ENCODE measurements at places on chromosomes 5 and 9. TPM values are rescaled to one million over a fixed set of nuclear protein-coding genes. Genes with fewer than 3 reads are reported as not detected.

- H3K27me3 ChIP-seq, result no peaks in the 10 kb centered on the region
- H3K36me3 ChIP-seq, result no peaks in the 10 kb centered on the region
- H3K4me1 ChIP-seq, result no peaks in the 10 kb centered on the region
- H3K27ac ChIP-seq, result no peak overlapping the region
Measured at GRCh38 chr5:155258161-155258560, 244.6 kb downstream of the KIF4B start.

DNA sequence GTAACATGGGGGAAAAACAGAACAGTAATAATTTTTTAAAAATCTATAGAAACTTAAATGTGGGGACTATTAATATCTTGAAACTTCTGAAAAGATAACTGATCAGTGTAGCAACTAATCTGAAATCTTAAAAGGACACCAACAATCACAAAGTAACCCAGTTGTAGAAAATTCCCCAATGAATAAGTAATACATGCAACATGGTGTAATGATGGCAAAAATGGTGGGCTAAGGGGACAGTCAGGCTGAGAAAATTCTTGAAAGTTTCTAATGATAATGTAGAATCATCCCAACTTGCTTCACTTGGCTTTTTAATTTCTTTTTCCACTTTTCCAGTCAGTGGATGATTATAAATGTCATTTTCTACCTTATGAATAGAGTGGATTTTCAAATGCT lies 5.4 kb downstream of the NFIL3 start:
- peaks cover 2% of the 10 kb centered on the region for H3K27me3 ChIP-seq
- DNase-seq, result no peak
- no peaks in the 10 kb centered on the region for H3K36me3 ChIP-seq
- peak overlapping the region; percentile 74 for H3K4me3 ChIP-seq

GRCh38 chr5:143200781-143201398 lies 202.6 kb downstream of the NR3C1 start:
- no peaks in the 10 kb centered on the region for H3K4me1 ChIP-seq
- no peak overlapping the region for H3K27ac ChIP-seq
- H3K36me3 ChIP-seq, result no peaks in the 10 kb centered on the region
- no peaks in the 10 kb centered on the region for H3K27me3 ChIP-seq
- DNase-seq, result no peak

DNA sequence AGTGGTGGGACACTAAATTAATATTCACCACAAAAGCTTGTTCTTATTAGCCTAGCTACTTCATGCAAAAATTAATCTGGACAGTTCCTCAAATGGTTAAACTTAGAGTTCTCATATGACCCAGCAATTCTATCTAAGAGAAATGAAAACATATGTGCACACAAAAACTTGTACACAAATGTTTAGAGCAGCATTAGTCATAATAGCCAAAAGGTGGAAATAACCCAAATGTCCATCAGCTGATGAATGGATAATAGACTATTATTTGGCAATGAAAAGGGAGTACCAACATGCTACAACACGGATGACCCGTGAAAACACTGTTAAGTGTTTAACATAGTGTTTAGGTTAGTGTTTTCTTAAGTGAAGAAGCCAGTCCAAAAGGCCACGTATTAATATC lies 32.8 kb upstream of the TNIP1 start:
- H3K4me3 ChIP-seq, result no peak overlapping the region
- H3K27me3 ChIP-seq, result no peaks in the 10 kb centered on the region
- H3K4me1 ChIP-seq, result peaks cover 14% of the 10 kb centered on the region
- no peak overlapping the region for H3K27ac ChIP-seq
- peaks cover 100% of the 10 kb centered on the region for H3K36me3 ChIP-seq
- no peak for DNase-seq

DNA sequence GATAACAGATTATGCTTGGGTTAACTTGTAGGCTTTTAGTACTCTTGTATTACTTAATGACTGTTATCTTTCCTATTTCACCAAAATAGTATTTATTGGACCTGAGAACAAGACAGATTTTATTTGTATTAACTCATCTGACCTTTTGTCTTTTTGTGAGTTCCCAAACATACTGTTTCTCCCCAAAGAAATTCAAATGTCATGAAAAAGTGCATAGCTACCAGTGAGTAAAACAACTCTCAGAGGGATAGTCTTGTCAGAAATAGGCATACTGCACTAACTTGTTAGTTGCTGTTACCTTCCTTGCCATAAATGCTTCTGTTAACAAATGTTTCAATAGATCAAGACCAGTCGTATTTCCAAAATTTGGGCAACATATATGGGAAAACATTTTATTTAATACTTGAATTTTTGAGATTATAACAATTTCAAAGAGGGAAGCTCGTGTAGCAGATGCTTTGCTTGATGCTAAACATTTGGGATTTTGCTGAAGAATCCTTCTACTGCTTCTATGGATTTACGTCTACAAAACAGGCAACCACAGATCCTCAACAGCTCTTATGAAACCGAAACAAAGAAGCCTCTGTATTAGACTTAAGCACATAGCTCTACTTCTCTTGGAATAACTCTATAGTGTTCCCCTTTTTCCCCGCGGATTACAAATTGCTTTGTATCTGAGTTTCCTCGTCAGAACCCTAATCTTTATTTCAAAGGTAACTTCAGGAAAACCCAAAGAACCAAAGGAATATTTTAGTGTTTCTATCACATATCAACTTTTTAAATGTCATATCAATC lies 248.8 kb downstream of the MCTP1 start:
- H3K27me3 ChIP-seq, result no peaks in the 10 kb centered on the region
- H3K4me1 ChIP-seq, result no peaks in the 10 kb centered on the region
- no peak for DNase-seq
- H3K36me3 ChIP-seq, result no peaks in the 10 kb centered on the region

DNA sequence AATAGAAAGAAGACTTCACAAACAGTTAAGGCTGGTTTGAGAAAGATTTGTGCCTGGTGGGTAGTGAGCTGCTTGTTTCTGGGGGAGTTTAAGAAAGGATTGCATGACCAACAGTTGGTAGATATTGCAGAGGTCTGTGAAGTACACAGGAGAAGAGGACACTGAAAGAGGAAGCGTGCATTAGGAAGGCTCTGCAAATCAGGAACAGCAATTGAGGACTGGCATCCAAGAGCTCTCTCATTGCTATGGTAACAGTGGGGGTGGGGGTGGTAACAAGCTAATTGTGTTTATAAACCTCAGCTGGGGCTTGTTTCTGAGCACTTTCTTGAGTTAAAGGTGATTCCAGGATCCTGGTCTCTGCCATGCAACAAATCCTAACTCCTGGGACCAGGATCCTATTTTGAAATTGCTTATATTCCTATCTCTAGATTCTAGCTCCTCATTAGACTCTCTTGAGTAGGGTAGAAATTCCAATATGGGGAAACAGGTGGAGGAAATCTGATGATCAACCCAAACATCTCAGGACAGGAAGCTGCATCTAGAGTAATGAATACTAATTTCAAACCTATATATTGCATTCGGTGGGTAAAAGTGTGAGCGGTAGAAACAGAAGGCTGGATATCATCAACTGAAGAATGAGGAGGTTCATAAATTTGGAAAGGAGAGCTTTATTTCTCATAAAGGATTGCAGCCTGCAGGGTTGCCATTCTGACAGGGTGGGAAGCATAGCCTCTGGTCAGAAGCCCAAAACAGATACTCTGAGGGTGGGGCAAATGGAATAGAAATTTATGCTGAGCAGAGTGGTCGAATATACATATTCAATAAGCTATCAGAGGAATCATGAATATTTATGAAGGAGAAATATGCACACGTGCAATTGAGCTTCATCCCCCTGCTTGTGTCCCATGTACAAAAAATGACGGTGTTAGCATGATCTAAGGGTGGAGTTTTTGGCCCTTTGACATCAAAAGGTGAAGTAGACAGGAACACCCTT lies 79.4 kb downstream of the PTTG1 start:
- H3K4me1 ChIP-seq, result peaks cover 2% of the 10 kb centered on the region
- H3K36me3 ChIP-seq, result no peaks in the 10 kb centered on the region
- H3K27me3 ChIP-seq, result no peaks in the 10 kb centered on the region
- H3K27ac ChIP-seq, result peak overlapping the region; percentile 2

DNA sequence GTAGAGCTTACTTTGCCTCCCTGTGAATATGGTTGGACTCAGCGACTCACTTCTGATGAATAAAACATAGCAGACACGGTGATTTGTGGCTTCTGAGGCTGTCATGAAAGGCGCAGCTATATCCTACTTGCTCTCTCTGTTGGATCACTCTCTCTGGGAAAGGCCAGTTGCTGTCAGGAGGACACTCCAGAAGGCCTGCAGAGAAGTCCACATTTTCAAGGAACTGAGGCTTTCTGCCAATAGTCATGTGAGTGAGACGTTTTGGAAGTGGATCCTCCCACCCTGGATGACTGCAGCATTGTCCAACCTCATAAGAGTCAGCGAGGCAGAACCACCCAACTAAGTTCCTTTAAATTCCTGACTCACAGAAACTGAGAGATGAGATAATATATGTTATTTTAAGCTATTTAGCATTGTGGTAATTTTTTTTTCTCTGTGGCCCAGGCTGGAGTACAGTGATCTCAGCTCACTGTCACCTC lies 156.0 kb upstream of the MAST4 start:
- no peaks in the 10 kb centered on the region for H3K4me1 ChIP-seq
- no peak overlapping the region for H3K27ac ChIP-seq
- H3K36me3 ChIP-seq, result no peaks in the 10 kb centered on the region
- H3K4me3 ChIP-seq, result no peak overlapping the region
- H3K27me3 ChIP-seq, result no peaks in the 10 kb centered on the region
- DNase-seq, result no peak

DNA sequence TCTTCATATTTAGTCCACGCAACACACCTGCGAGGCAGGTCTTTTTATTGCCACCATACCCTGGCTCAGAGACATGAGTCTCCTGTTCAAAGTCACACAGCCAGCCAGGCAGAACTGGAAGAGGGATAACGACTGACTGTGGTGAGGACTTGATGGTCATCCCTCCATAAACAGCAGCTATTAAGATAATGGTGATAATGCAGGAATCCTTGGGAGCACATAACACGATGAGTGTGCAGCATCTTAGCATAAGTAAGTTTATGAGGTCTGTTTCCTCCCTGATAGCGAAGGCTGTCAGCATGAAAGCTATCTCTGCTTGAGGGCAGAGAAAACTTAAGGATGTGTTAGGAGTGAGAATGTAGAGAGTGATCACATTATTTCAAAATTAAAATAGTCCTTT lies 30.9 kb downstream of the KCTD16 start:
- no peak overlapping the region for H3K27ac ChIP-seq
- H3K4me3 ChIP-seq, result no peak overlapping the region
- no peaks in the 10 kb centered on the region for H3K36me3 ChIP-seq

GRCh38 chr9:131984564-131984963 lies 95.1 kb downstream of the MED27 start:
- no peaks in the 10 kb centered on the region for H3K36me3 ChIP-seq
- H3K27ac ChIP-seq, result no peak overlapping the region
- H3K27me3 ChIP-seq, result no peaks in the 10 kb centered on the region
- DNase-seq, result no peak
- H3K4me1 ChIP-seq, result no peaks in the 10 kb centered on the region
- H3K4me3 ChIP-seq, result no peak overlapping the region

- H3K4me1 ChIP-seq, result peaks cover 6% of the 10 kb centered on the region
- no peaks in the 10 kb centered on the region for H3K27me3 ChIP-seq
- DNase-seq, result no peak
- no peak overlapping the region for H3K27ac ChIP-seq
- peaks cover 33% of the 10 kb centered on the region for H3K36me3 ChIP-seq
Measured at GRCh38 chr9:35687306-35687705, 2.4 kb downstream of the TPM2 start.

The PCDHB5 gene
- 1.6 TPM for total RNA-seq

The EFNA5 gene
- total RNA-seq, result 24.0 TPM

The PRDM9 gene
- not detected for total RNA-seq

The CCDC183 gene
- 0.49 TPM for total RNA-seq

The PLAC8L1 gene
- total RNA-seq, result not detected

The CTXN3 gene
- not detected for total RNA-seq

The LHX6 gene
- total RNA-seq, result 0.40 TPM

The CDH12 gene
- total RNA-seq, result not detected

The HNRNPK gene
- 468 TPM for total RNA-seq

All from spleen (tissue), 13 donors.